ENCODE measurements at places on chromosomes 5 and 9.

DNA sequence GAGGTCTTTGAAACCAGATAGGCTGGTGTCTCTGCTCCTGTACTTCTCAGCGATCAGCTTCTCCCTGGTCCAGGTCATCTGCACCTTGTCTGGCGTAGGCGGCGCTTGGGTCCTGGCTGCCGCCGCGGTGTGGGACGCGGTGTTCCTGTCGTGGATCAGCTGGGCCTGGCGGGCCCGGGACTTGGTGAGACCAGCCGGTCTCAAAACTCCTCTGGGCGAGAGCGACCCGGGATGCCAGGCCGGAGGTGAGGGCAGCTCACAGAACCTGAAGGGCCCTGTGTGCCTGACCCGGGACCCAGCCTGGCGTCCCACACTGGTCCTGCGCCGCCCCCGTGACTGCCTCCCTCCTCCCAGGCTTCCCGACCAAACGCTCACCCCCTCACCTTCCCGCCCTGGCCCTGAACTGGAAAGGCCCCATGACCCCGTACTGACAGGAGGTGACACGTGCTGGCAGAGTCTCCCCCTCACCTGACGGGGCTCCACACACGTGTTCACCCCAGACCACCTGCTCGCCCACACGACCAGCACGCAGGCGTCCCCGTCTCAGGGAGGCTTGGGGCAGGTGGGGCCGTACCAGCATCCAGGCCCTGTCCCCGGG, 49.0 kb downstream of the NKD2 start:
- no peak for DNase-seq

DNA sequence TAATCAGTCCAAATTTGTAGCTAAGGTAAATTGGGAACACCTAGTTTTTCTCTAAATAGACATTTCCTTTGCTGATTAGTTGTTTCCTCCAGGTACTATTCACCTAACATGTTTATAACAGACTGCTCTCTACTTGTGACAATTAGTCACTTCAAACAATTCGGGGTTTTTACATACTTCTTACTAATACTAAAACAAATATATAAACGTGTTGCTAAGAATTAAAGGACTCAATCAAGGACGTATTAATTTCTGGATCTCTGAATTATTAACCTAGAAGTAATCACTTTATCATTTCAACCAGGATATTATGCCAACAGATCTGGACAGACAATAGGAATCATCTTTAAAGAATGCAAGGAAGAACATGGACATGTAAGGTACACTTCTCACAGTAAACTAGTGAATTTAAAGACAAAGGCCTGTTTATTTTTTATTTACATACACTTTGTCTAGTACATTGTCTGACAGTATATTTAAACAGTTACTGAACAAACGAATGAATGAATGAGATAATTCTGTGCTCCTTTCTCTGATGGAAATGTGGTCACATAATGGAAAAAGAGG, 22.3 kb downstream of the PJA2 start:
- DNase-seq, result no peak

DNA sequence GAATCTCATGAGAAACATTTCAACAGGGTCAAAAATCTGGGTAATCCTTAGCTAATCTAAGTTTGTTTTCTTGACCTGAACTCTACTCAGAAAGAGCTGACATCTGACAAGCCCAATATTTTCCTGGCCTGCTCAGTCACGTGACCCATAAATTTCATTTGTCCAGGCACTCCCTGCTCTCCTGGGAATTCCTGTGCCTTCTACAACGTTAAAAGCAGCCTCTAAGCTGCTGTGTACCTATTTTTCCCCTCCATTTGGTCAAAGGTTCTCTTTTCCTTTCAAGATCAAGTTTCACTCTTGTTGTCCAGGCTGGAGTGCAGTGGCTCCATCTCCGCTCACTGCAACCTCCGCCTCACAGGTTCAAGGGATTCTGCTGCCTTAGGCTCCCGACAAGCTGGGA, 148.8 kb upstream of the ABCA1 start:
- no peak for DNase-seq

DNA sequence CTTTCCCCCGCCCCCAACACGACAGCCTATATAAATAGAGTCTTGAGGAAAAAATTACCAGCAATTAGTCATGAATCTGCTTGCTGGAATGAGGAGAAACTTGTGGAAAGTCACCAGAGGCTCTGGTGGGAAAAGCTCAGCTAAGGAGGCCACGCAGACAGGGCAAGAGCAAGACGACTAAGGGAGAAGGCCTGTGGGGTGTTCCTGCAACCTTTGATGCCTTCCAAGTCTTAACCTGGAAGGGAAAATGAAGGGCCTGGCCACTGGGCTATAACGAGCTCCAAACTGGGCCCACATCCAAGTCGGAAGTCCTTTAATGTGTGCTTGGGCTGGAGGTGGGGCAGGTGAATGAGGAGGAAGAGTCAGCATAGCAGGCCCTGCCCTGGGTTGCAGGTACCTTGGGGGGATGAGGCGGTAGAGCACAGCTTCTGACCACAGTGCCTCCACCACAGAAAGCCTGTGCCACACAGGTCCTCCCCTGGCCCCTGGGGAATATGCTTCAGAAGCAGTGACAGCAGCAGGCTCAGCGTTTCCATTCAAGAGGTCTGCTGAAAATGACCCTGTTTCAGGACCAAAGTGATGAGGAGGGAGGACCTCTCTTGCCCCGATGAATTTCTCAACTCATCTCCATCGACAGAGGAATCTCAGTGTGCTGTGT, 92.8 kb upstream of the LRRTM2 start:
- no peak for DNase-seq

- no peak for DNase-seq
These were observed 89.4 kb downstream of the MTX3 start for GRCh38 chr5:79901631-79902030.

GRCh38 chr9:36392489-36392888, 7.6 kb downstream of the RNF38 start:
- DNase-seq, result no peak

DNA sequence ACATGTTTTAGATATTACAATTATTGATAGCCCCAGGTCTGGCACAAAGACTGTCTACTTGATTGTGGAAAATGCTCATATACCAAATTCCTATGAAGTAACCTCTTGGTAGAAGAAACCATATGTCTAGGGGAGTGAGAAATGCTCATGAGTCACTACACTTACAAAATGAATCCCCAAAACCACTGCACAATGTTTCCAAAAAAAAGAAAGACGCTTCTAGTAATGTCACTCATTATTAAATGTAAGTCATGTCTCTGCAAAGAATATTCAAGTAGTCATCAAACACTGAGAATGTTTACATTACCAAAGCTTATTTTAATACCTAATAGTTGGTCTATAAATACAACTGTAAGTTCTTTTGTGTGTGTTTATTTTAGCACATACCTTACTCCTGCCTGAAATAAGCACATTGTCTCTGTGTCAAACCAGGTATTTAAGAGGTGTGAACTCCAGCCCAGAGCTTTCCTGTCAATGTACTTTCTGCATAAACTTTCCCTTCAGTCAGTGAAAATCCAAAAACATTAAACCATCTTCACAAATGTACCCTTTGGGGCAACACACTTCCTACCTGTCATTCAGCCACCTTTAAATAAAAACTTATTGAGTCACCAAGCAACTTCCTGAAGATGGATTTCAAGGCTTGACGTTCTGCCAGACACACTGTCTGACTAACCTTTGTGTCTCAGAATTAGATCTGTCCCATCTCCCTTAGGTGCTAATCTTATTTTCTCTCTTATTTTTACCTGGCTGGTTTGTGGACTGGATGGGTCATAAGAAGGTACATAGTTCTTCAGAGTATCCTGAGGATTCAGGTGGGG, 194.0 kb downstream of the NFIB start:
- DNase-seq, result no peak

- no peak for DNase-seq
These were observed 25.3 kb downstream of the FAF2 start for GRCh38 chr5:176473335-176474006.

DNA sequence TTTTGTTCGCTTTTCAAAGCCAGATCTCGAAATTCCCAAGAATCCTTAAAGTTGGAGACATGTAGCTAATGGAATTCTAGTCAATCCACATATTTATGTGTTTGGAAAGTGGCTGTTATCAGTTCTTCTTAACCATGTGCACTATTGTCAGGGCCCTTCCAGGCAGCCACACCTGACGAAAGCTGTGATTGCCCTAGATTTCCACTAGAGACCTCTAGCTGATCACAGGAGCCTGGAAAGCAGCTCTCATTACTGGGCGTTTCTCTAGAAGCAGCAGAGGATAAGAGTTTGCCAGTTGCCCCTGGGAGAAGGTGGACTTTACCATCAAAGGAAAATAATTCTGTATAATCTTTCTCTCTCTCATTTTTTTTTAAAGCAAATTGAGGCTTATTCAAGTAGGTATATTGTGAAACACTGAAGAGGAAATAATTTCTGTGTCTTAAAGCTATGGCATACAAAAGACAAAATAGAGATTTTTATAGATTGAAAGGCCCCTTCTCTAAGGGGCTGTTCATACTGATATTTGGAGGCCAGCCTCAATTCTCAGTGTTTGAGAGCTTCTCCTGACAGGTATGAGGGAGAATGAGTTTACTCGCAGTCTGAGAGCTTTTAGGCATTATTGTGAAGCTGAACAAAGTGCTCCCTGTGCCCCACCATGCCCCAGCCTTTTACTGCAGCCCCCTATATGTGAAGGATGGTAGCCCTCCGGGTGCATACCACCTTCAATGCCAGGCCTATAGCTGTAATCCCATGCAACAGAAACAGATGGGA, 405.4 kb upstream of the ACTBL2 start:
- DNase-seq, result no peak

DNA sequence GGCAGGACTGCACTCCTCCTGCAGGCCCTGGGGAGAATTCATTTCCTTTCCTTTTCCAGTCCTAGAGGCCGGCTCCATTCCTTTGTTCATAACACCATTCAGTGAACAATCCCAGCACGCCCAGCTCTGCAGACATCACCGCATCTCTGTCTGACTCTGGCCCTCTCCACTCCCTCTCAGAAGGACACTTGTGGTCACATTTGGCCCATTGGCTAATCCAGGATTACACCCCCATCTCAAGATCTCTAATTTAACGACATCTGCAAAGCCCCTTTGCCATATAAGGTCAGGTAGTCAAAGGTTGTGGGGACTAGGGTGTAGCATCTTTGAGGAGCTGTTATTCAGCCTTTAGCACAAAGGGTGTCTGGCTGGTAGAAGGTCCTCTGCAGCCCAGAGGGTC, 185.0 kb upstream of the DAP start:
- DNase-seq, result no peak

DNA sequence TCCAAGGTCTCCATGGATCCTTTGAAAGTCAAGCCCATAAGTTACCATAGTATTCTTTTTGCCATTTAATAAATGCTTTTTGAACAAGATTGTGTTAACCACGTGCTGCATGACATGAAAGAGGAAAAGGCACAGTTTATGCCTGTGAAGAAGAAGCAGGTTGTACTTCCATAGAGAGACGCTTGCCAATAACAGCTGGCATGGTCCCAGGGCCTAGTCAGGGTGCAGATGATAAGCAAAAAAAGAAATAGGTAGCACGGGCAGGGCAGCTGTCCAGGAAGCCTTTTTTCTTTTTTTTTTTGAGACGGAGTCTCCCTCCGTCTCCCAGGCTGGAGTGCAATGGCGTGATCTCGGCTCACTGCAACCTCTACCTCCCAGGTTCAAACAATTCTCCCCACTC, 71.8 kb upstream of the CLINT1 start:
- no peak for DNase-seq

GRCh38 chr5:56154732-56155484, 78.2 kb downstream of the ANKRD55 start:
- no peak for DNase-seq

DNA sequence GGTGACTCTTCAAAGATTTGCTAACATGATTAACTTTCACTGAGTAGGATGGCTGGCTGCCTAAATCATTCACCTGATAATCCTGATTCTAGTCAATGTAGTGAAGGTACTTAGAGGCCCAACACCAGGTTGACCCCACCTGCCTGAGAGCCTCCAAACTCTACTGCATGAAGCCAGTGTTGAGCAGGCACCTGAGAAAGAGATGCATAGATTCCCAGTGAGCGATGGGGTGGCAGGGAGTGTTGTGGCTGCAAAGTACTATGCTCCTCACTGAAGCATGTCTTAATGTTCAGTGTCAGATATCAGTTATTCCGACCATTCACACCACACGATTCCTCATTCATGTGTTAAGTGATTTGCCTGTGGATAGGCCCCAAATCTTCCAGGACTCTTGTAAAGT, 804.4 kb downstream of the TLE4 start:
- no peak for DNase-seq

- no peak for DNase-seq
These were observed 13.8 kb upstream of the TMEM267 start for GRCh38 chr5:43497311-43498104.

- DNase-seq, result no peak
These were observed 52.4 kb downstream of the USP20 start for GRCh38 chr9:129887334-129888292.

- DNase-seq, result no peak
These were observed 36.1 kb downstream of the YIPF5 start for GRCh38 chr5:144134194-144134826.

- no peak for DNase-seq
These were observed 349.1 kb downstream of the CTNND2 start for GRCh38 chr5:11555171-11555570.

- no peak for DNase-seq
These were observed 165.1 kb upstream of the PRR16 start for GRCh38 chr5:120298981-120299380.
